ENCODE measurements at places on chromosomes 6 and 20. TPM values are rescaled to one million over a fixed set of nuclear protein-coding genes. Genes with fewer than 3 reads are reported as not detected.

IL20RA gene
- total RNA-seq: 2.0 TPM

TCFL5 gene
- 15.7 TPM for total RNA-seq

PACRG gene
- total RNA-seq: 2.3 TPM

SIGLEC1 gene
- total RNA-seq: not detected

CCN6 gene
- total RNA-seq: 0.31 TPM

CEP57L1 gene
- 18.7 TPM for total RNA-seq
